Mesenteric fat pad (tissue), 1 donor: ENCODE measurements at places on chromosomes 3 and 15.

- no peak for DNase-seq
Measured at GRCh38 chr3:42387802-42388651, 22.4 kb downstream of the LYZL4 start.

GRCh38 chr15:67189326-67190051 is 65.0 kb downstream of the AAGAB start:
- no peak for DNase-seq

DNA sequence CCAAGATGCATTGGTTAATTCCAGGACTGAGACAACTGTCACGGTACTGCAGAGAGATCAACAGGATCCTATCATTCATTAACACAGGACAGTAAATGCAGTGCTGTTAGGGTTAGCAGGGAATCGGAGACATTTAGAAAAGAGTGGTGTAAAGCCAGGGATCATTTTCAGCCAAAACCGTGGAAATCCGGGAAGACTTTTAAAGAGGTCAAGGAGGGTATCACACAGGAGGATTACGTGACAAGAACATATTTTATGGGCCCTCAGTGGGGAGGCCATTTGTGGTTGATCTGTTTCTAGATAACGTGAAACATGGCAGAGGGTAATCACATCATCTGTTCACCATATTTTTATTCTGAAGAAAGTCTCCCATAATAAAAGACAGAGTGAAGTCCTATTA is 216.1 kb downstream of the PTPRG start:
- DNase-seq = no peak

GRCh38 chr3:175726228-175726627 is 867.1 kb downstream of the NAALADL2 start:
- no peak for DNase-seq

DNA sequence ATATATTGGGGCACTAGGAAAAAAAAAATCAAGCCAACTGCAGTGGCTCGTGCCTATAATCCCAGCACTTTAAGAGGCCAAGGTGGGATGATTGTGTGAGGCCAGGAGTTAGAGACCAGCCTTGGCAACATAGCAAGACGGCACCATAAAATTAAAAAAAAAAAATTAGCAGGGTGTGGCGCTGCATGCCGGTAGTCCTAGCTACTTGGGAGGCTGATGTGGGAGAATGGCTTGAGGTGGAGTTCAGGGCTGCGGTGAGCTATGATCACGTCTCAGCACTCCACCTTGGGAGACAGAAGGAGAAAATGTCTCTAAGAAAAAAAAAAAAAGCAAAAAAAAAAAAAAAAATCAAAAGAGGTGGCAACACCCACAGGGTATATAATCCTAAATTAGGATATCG is 49.6 kb downstream of the INO80 start:
- DNase-seq = no peak

DNA sequence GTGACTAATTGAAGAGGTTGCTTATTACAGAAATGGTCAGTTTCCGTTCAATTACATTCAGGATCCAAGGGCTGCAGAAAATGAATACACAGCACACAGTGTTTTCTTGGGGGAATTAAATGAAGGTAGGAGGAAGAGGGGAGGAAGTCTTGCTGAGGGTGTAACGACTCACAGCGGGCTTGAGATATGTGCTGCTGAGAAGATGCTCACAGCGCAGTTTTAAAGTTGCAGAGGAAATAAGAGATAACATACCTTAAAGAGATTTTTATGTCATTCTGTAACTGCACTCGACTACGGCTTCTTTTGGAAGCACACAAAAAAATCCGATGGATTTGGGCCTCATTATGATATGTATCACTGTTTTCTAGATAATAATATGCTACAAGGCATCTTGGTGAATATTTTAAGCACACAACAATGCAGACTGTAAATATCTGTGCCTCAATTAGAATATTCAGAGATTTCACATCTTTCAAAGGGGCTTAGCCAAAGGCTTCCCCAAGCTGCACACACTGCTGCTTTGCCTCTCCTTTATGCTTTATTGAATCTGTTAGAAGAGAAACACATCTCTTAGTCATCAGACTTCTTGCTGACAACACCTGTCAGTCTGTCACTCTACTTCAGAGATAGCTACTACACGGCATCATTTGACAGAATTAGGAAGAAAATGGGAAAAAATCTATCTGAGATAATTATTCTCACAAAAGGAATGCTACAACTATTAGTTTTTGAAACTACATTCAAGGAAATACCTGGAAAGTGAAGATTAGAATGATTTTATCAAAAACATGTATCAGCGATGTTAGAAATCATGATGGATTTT is 773.2 kb downstream of the OTOL1 start:
- no peak for DNase-seq

GRCh38 chr3:12303993-12304392 is 15.1 kb downstream of the PPARG start:
- DNase-seq = no peak

DNA sequence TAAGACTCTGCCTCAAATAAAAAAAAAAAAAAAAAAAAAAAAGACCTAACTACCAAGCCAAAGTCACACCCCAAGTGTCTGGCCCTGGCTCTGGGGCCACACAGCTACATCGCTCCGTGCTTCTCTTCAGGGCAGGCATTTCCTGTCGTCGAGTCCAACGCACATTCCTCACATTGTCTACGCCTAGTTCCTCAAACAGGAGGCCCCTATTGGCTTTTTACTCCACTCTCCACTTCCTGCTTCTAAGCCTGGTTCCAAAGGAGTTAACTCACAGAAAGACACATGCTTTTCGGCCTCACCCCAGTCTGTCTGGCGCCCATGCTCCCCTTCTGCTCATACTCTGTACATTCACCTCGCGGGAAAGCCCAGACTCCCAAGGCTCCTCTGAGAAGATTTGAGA is 28.8 kb downstream of the KNG1 start:
- no peak for DNase-seq

DNA sequence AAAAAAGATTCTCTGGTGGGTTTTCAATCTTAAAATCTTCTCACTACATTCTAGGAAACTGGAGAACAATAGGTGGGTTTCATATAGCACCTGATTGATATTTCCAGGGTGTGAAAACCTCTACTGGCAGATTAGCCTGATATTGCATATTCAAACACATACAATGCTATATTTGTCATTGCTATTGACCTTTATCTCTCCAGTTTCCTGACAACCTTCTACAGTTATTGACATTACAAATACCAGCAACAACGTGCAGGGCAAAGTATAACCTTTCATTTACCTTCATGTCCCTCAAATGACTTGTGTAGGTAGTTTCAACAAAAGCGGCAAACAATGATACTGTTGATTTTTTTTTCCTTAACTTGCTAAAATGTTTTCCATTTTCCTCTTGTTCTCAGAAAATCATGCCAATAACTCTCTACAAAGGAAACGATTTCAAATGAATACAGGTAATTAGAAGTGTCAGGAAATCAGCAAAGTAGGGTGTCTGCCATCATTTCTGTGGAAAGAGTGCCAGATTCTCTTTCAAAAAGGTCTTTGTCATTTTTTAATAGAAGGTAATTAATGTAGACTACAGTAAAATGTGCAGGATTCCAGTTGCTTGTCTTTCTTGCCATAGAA is 72.6 kb upstream of the CDIN1 start:
- no peak for DNase-seq

GRCh38 chr3:59677747-59678702 is 628.2 kb upstream of the CFAP20DC start:
- DNase-seq = no peak

DNA sequence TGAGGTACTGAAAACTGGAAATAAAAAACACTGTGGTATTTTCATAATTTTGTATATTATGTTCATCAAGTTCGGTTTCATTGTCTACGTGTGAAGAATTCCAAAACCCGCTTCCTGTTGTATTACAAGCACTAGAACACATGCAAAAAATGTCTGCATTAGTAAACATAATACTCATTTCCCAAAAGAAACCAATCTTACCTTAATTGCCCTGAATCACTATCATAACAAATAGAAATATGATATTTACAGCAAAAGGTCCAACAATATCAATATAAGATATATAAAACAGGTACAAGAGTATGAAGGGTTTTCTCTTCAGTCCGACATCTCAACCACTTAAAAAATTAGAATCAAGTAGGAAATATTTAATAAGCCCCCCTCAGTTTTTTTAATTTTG is 26.3 kb upstream of the GP5 start:
- DNase-seq = no peak

DNA sequence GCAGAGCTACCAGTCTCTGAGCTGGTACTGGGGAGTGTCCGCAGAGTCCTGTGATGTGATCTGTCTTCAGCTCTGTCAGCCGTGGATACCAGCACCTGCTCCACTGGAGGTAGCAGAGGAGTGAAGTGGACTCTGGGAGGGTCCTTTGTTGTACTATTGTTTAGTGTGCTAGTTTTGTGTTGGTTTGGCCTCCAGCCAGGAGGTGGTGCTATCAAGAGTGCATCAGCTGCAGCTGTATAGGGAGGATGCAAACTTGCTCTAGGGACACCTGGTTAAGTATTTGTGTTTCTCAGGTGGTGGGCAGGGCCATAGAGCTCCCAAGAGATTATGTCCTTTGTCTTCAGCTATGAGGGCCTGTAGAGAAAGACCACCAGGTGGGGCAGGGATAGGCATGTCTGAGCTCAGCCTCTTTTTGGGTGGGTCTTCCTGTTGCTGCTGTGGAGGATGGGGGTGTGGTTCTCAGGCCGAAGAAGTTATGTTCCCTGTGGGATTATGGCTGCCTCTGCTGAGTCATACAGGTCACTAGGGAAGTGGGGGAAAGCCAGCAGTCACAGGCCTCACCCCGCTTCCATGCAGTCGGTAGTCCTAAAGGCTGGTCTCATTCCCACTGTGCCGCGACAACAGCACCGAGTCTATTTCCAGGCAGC is 443.2 kb upstream of the TBL1XR1 start:
- DNase-seq = no peak

DNA sequence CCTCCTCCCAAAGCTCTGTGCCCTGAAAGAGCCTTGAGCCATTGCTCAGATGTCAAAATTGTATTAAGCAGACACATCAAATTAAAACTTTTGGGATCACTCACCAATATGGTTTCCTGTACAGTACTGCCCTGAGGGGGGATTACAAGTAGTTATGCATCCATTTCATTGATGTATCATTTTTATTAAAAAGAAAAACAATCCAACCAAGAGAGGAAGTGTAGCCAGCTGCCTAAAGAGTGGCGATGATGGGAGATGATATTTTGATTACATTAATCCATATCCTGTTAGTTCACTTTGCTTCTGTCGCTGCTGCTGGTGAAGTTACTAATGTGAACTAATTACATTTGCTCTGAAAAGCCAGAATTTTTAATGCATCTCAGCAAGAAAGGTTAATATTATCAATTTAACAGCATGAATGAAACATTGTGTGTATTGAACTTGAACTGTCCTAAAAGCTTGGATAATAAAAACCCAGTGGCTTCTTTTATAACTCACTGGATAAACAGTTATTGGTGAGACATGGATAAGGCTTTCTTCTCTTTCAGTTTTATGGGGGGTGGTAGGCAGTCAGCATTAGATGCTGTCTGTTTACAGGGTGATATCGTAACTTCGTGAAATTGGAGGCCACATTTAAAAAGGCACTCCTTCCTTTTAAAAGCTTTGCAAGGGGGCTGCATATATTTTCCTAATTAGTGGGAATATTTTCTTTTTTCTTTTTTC is 87.7 kb downstream of the IGF1R start:
- DNase-seq = no peak

DNA sequence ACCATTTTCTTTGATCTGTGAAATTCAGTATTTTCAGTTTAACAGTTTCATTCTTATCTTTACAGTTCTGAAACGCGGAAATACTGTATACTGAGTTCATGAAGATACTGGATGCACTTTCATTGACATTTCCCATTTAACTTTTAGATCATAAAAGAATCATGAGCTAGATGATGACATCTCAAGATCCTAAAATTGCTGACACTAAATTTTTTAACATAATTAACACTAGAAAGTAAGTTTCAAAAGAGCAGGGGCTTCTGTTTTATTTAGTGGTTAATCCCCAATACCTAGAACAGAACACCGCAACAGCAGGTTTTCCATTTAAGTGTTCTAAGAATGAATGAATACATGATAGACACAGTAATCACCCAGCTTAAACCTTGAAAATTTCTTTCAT is 54.2 kb downstream of the SHQ1 start:
- DNase-seq = no peak
